GM04504 (cell line): ENCODE measurements at places on chromosomes 2 and 18.

DNA sequence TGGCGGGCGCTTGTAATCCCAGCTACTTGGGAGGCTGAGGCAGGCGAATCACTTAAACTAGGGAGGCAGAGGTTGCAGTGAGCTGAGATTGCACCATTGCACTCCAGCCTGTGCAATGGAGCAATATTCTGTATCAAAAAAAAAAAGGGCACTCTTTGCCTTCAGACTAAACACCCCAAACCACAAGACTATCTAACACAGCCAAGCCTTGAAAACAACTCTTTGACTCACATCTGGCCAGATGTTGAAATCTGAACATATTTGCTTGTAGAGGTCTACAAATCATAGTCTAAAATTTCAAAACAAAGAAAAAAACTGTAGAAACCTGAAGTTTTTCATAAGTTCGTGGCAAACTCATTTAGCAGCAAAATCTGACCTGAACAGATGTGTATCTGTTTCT, 94.9 kb downstream of the FAM161A start:
- DNase-seq: peak; percentile 64

DNA sequence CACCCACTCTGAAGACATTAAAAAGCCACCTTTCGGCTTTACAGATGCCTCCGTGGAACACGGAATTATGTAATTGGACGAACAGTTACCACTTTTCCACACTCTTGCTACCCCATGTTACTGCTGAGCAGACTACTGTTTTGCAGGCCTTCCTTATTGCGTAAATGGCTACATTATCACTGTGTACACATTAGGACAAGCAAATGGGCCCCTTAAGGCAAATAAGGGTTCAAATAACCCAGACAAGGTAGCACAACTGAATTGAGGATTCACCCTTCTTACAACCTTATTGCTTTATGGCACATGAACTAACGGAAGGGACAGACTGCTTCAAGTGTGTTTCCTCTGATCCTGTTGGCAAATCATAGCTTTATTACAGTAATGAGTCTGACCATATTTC, 832.2 kb upstream of the FANCL start:
- no peak for DNase-seq

GRCh38 chr2:134919341-134920210, 954 bp downstream of the CCNT2 start:
- no peak for DNase-seq

GRCh38 chr2:109209941-109210340, 80.9 kb downstream of the SH3RF3 start:
- no peak for DNase-seq

- DNase-seq: no peak
Measured at GRCh38 chr2:96167407-96168013, 22.3 kb upstream of the DUSP2 start.

GRCh38 chr2:186919296-186919695, 70.3 kb upstream of the ZSWIM2 start:
- DNase-seq: peak; percentile 38

DNA sequence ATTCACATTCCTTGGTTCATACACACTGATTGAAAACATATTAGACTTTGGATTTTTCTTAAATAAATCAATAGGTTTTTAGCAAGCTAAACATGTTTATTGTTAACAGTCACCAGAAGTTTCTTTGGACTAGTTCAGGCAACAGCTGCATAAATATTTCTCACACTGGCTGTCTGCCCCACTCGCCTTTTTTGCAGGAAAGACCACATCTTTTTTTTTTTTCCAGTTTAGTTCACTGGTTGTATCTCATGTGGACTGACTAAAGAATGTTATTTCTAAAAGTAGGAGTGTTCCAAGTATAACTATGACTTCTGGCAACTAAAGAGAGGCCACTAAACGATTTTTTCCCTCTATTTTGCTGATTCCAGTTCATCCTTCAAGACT, 31.1 kb downstream of the SLC40A1 start:
- DNase-seq: no peak

- DNase-seq: no peak
Measured at GRCh38 chr18:4748975-4749374, 293.9 kb upstream of the DLGAP1 start.

DNA sequence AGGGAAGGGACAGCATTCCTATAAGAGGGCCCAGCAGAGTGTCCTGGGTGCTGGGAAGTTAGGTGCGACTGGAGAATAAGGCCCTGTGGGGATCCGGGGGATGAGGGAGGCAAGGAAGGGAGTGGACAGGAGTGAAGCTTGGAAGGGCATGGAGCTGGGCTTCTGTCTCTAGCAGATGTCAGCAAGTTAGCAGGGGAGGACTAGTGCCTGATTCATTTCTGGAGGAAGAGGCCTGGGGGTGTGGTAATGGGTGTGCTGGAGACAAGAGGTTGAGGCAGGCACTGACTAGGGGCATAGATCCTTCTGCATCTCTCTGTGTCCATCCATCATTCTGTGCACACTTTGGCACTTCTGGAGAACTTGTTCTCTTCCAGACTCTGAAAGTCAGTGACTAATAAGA, 134.7 kb downstream of the ACOXL start:
- DNase-seq: no peak

DNA sequence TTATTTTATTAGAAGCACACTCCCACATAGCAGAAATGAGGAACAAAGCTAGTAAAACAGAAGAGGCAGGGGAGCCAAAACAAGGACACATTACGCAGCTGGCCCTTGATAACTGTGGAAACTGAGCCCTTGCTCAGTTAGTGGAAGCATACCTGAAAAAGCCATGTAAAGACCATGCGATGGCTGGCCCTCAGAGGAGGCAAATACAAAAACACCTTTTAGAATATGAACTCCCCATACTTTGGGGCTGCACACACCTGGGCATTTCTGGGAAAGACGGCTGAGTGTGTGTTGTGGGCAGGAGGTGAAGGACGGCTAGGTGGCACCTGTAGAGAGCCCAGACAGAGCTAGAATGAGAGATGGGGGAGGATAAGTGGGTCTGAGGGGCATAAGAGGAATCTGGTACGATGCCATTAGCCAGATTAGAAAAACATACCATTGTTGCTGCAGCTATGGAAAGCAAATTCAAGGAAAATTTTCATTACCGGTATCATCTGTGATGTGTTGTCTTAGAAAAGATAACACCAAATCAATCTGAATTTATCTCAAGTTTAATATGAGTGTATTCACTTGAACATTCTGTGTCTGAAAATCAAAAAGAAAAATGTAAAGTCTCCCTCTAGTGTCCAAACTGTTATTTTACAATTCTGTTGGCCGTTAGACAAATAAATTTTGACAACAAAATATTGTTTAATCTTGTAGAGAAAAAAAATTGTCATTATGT, 45.2 kb upstream of the SULT1C3 start:
- no peak for DNase-seq

- no peak for DNase-seq
Measured at GRCh38 chr2:68714866-68715265, 19.7 kb upstream of the ARHGAP25 start.

- DNase-seq: no peak
Measured at GRCh38 chr18:74654638-74655037, 57.0 kb downstream of the ZNF407 start.

DNA sequence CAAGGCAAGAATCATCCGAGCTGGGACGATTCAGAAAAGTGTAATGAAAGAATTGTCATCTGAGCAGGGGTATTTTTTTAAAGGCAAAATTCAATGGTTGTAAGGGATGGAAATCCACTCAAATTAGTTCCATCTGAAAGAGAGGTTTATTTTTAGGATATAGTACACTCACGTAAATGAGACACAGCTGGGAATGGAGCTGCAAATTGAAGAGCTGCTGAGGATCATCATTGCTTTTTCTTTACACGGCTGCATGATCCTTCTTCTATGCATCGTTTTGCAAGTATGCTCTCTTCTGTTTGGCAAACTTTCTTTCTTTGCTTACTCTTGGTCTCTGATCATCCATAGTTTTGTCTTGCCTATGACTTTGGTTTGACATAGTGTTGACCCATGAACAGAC, 27.4 kb upstream of the CUL3 start:
- no peak for DNase-seq

GRCh38 chr2:158114516-158114915, 12.8 kb downstream of the UPP2 start:
- no peak for DNase-seq

DNA sequence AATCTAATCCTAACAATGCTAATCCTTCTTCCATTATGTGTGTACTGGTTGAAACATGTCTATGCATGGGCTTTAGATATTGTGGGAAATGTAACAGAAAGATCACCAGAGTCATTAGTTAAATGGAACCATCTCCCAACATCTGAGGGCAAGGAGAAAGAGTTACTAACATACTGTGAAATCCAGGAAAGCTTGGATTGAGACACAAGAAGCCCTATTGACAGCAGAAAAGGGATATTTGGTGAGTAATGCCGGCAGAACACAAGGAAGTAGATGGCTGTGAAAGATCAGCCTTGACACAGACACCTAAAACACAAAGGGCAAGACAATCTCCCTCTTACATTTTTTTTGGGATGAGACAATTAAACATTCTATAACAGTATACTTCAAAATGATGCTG, 28.5 kb upstream of the LAMA1 start:
- no peak for DNase-seq

DNA sequence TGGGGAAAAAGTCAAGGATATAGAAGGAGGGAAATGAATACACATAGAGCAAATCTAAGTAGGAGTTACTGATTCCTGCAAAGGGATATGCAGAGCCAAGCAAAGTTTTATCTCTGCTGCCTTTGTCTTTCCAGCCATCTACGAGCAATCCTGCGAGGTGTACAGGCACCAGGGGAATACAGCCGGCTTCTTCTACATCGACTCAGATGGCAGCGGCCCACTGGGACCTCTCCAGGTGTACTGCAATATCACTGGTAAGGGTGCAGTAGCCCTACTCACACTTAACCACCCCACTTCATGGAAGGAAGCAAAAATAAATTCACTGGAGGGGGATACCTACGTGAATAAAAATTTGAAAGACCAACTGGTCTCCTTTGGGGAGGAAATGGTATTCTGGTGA, 584.6 kb downstream of the CNTNAP5 start:
- no peak for DNase-seq

- DNase-seq: peak; percentile 18
Measured at GRCh38 chr2:182649316-182649715, 66.7 kb upstream of the DNAJC10 start.

DNA sequence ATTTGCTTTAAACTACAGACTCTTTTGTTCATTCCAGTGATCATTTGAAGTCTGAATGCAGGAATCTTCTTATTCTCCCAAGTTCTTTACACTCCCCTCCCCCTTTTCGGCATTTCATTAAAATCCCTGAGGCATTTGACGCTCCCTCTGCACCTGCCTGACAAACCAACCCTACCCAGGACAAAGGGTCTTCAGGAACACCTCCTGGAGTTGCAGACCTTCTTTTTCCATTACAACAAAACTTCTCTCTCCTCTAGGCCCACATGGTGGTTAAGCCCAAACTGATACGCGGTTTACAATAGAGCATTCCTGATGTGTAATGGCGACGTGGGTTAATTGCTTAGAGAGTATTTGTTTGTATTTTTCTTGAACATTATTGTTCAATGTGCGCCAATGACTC, 367.4 kb downstream of the FBXO15 start:
- no peak for DNase-seq

DNA sequence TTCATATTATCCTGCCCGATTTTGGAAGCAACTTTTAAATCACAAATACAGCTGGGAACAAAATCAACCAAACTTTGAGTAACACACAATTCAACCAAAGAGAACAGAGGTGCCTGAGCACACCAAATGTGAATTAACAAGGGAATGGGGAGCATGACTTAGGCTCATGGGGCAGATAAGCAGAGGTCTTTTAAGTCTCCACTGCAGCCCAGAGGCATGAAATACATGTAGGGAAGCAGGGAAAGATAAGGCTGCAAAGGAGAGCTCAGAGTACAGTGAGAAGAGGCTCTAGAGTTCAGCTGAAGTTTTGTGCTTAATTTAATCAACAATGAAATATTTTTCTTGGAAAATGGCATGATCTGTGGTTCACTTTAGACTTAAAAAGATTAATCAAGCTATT, 49.0 kb downstream of the CYTIP start:
- DNase-seq: no peak

DNA sequence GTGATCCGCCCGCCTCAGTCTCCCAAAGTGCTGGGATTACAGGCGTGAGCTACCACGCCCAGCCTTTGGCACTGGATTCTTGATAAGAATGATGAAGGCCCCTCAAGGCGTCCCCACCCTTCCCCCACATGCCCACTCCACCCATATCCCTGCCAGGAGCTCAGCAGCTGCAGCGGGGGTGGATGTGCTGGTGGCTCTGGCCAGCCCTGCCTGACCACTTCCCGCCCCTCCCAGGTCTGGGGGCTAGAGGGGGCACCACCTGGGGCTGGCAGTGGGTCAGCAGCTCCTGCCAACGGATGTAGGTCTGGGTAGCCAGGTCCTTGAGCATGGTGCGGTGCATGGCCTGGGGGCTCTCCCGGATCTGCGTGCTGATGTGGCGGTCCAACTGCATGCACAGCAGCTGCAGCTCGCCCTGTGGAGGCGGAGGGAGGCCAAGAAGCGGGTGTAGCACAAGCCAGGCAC, 7.8 kb upstream of the SEMA4C start:
- no peak for DNase-seq

GRCh38 chr2:235810846-235811245, 317.0 kb downstream of the AGAP1 start:
- no peak for DNase-seq

DNA sequence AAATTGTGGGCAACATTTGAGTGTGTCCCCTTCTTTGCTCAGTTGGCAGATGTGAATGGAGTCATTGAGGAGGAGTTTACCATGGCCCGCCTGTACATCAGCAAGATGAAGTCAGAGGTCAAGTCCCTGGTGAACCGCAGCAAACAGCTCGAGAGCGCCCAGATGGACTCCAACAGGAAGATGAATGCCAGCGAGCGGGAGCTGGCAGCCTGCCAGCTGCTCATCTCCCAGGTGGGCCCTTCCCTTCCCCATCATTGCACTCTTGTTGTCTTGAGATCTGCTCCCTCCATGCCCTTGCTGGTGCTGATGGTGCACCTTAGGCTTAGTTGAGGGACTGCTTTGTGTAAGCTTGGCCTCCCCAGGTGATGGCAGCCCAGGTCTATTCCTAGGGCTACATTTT, 47.5 kb upstream of the LYPD6B start:
- DNase-seq: no peak

DNA sequence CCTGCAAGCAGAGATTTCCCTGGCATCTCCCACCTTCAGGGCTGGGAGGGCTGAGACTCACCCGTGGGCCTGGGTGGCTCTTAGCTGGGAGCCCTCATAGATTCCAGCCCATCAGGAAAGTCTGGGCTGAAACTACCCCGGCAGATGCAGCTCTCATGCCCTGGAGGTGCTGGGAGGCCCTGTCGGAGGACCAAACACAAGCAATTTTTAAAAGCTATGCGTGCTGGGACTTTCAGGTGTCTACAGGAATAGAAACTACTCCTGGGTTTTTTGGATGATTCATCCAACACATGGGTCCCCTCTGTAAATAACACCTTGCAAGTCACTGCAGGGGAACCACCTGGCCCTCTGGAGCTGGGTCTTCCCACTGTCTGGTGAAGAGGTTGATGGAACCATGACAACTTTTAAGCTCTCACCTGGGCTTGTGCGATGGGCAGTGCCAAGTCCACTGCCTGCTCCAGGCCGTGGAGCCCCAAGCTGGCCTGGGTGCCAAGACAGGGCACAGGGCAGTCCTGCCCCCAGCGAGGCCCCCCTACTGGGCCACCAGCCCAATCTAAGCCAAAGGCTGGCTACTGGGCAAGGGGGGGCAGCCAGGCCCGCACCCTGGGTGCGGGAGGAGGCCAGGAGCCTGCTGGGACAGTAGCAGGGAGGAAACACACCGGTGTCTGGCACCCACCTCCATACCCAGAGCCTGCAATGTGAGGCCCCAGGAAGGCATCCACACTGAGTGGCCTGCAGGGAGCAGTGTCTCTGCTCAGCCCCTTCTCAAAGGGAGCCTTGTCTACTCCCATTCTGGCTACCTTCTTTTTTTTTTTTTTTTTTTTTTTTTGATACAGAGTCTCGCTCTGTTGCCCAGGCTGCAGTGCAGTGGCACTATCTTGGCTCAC, 1.1 kb upstream of the GPR55 start:
- no peak for DNase-seq
